ENCODE measurements at places on chromosomes 2 and 18. TPM values are rescaled to one million over a fixed set of nuclear protein-coding genes. Genes with fewer than 3 reads are reported as not detected.

The CDKL4 gene
- not detected for polyA plus RNA-seq

The MAPK4 gene
- polyA plus RNA-seq = 45.4 TPM

DNA sequence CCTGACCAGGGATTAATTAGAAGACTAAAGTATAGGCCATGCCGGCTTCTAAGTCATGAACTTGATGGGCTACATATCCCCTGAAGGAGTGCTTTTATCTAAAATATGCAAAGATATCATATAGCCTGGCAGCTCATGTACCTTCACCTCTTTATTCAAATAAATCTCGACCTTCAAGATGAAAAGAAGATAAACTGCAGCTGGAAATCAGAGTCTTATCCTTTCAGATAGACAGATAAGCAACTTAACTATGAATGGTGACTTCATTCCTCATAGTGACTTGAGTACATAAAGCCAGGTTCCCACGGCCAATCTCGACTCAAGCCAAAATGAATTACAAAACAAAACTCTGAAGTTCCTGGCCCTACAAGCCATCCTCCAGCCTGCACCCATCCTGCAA lies 165.3 kb upstream of the KLHL29 start:
- no peak for DNase-seq

The PROKR1 gene
- polyA plus RNA-seq = not detected

- no peak for DNase-seq
These were observed 158.6 kb upstream of the PARD3B start for GRCh38 chr2:204386668-204387067.

GRCh38 chr2:98806236-98806697 lies 75.3 kb upstream of the MGAT4A start:
- DNase-seq = no peak

DNA sequence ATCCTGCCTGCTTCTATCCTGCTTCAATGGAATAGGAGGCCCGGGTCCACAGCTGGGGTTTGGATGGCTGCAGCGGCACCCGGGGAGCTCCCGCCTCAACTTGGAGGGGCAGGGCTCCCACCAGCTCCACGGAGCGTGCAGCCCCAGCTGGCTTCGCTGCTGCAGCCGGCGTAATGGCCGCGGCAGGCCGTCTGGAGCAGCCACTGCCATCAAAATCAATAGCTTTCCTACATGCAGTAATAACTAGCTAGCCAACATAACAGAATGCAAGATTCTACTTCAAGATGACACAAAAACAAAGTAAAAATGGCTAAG lies 154.2 kb upstream of the RMP24 start:
- no peak for DNase-seq

The PLCL1 gene
- 7.8 TPM for polyA plus RNA-seq

DNA sequence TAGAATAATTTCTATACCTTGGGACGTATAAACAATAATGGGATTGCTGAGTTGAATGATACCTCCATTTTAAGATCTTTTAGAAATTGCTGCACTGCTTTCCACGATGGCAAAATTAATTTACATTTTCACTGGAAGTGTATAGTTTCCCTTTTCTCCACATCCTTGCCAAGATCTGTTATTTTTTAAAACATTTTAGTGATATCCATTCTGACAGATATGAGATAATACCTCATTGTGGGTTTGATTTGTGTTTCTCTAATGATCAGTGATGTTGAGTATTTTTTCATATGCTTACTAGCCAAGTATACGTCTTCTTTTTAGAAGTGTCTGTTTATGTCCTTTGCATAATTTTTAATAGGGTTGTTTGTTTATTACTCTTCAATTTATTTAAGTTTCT lies 908.5 kb upstream of the CNTNAP5 start:
- DNase-seq = no peak

The GPR45 gene
- not detected for polyA plus RNA-seq

DNA sequence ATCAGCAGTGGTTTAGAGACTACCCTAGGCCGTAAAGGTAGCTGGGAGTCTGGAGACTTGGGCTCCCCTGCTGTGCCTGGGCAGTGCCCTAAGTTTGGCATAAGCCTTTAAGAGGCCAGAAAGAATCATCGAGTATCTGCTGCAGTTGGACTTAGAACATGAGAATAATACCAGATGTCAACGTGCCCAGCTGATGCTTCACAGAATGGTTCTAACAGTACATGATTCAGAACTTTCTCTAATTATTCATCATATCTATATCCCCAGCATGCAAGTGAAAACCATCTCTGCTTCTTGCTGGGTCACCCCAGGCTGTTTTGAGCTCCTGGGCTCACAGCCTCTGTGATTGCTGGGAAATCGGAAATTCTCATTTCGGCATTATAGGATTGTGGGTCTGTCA lies 118.1 kb downstream of the NCK2 start:
- no peak for DNase-seq

DNA sequence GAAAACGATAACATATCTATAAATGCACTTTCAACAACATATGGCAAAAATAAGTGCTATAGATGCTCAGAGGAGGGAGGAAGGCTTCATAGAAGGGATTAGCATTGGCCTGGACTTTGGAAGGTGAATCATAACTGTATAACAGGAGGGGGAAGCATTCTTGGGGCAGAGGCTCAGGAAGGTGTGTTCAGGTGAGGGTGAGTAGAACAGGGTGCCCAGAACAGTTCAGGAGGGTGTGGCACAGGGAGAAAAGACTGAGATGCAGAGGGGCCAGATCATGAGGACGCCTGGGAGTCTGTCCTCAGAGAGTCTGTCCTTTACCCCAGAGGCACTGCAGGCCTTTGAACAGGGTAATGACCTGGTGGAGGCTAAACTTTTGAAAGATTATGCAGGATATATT lies 29.3 kb upstream of the MEP1B start:
- no peak for DNase-seq

- no peak for DNase-seq
These were observed 76.0 kb downstream of the ARHGAP15 start for GRCh38 chr2:143205106-143205764.

- no peak for DNase-seq
These were observed 150.3 kb upstream of the RASGRP3 start for GRCh38 chr2:33326100-33326499.

DNA sequence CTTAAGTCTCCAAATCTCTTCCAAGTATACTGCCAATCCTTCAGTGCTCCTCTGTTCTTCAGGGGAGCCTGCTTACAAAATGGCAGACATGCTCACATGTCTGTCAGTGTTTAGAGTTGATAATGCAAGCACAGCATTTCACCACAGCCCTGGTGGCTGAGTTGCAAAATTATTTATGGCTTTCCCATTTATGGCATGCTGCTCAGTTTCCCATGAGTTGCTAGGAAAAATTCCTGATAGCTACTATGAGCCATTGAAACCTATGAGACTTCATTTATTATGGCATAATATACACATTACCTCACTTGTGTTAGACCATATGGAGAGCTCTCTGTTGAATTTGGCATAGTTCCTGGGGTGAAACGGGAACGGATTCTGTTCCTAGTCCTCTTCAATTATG lies 448.7 kb upstream of the TCF4 start:
- no peak for DNase-seq

The SH2D6 gene
- 1.5 TPM for polyA plus RNA-seq

DNA sequence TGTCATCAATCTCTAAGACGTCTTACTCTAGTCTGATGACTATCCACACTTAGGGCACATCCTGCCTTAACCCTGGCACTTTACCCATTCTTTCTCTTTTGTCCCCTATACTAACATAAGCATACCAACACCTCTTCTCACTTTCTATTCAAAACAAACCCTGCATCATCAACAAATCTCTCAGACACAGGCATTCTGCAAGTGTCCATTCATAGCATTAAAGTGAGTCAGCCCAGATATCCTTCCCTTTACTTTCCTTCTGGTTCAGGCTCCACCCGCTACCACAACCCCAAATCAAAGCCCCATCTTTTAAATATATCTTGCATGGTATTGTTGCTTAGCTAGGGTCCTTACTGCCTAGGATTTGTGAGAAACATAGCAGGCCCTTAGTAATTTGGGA lies 3.8 kb downstream of the GRB14 start:
- peak; percentile 8 for DNase-seq

DNA sequence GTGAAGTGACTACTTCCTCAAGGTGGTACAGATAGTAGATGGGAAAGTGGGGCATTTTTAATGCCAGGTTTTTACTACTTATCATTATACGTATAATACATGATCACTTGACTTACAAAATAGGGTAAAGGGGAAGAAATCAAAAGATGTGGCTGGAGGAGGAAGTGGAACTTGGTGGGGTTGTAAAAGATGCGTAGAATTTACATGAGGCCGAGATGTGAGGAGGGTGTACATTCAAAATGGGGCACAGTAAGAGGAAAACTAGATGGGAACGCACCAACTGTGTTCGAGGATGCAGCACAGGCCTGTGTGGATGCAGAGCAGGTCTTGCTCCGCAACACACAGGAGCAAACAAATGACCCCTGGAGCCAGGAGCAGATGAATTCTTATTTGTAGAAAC lies 403.3 kb downstream of the TXNL1 start:
- DNase-seq = no peak

DNA sequence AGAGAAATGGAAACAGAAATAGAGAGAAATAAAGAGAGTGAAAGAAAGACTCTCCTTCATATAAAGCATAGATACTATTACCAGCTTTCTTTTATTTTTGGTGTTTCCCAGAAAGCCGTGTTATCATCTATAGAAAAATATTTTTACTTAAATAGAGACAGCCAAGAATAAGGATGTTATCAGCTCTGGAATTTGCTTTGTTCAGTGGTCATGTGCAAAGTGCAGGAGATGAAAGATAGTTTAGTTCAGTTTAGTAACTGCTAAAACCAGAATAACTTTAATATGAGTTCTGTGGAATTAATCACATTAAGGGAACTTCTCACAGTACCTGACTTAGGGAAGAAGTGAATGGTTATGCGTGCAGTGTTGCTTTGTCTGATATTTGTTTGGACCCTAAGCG lies 140.4 kb downstream of the CALCRL start:
- DNase-seq = no peak

GRCh38 chr18:49555641-49556040 lies 6.2 kb upstream of the LIPG start:
- no peak for DNase-seq

- DNase-seq = peak; percentile 53
These were observed 370.3 kb upstream of the LINC00305 start for GRCh38 chr18:64519201-64519600.

GRCh38 chr2:117631152-117631945 lies 183.1 kb upstream of the DDX18 start:
- DNase-seq = no peak

GRCh38 chr18:79195716-79196683 lies 126.8 kb downstream of the ATP9B start:
- DNase-seq = no peak

The GMPPA gene
- 67.5 TPM for polyA plus RNA-seq

The DNAJC5G gene
- 7.5 TPM for polyA plus RNA-seq

DNA sequence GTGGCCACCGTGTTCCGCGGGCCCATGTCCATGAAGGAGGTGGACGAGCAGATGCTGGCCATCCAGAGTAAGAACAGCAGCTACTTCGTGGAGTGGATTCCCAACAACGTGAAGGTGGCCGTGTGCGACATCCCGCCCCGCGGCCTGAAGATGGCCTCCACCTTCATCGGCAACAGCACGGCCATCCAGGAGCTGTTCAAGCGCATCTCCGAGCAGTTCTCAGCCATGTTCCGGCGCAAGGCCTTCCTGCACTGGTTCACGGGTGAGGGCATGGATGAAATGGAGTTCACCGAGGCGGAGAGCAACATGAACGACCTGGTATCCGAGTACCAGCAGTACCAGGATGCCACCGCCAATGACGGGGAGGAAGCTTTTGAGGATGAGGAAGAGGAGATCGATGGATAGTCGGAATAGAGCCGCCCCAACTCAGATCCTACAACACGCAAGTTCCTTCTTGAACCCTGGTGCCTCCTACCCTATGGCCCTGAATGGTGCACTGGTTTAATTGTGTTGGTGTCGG lies 17.7 kb downstream of the TUBB6 start:
- no peak for DNase-seq

DNA sequence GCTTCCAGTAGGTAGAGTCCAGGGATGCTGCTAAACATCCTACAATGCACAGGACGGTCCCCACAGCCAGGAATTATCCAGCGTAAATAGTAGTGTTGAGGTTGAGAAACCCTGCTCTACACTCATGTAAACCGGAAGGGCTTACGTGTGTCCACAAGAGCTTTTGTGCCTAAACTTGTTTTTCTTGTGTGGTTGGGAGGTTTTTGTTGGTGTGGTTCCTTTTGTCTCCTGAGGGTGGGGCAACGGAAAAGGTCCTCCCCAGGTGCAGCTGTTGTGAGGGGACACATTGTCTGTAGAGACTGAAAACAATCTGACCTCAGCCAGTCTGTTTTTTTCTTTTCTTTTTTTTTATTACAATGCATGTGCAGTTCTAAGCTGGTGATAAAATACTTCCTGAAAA lies 72.7 kb upstream of the MGAT5 start:
- no peak for DNase-seq

- no peak for DNase-seq
These were observed 55.3 kb upstream of the RMDN2 start for GRCh38 chr2:37869771-37870170.

DNA sequence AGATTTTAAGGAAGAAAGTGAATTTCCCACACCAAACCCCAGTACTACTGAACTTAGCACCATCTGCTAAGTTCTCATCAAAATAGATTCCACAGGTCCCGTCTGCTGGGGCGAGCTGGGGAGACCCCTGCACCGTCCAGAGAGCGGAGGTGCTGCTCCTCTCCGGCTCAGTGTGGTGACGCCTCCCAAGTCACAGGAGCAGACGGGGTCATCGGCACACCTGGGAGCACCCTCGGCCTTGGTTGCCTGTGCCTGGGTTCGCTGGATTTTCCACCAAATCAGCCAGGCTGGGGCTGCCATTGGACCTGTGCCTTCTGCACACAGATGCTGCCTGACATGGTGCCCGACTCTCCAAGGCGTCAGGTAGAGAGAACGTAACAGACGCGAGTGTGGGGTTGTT lies 141.3 kb downstream of the PXDN start:
- no peak for DNase-seq

GRCh38 chr2:204691911-204692510 lies 146.7 kb downstream of the PARD3B start:
- peak; percentile 80 for DNase-seq

The ALK gene
- 1.2 TPM for polyA plus RNA-seq

DNA sequence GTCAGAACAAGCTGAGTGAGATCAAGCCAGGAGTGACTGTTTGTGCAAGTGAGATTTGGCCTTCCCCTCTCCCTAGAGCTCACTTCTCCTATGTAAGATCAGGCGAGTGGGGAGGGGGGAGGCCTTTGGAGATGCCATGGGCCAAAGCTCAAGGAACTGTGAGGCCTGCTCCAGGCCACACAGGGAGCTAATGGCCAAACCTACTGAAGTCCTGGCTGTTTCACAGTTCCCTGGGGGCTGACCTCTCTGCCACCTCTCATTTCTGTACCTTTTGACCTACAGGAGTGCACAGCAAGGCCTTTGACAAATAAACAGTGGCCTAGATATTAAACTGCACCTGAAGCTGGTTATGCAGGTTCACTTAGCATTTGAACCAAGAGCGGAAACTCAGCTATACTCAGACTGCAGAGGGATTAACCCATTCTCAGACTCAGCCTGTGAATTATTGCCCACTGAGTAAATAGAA lies 235.0 kb upstream of the NT5C1B start:
- DNase-seq = no peak

DNA sequence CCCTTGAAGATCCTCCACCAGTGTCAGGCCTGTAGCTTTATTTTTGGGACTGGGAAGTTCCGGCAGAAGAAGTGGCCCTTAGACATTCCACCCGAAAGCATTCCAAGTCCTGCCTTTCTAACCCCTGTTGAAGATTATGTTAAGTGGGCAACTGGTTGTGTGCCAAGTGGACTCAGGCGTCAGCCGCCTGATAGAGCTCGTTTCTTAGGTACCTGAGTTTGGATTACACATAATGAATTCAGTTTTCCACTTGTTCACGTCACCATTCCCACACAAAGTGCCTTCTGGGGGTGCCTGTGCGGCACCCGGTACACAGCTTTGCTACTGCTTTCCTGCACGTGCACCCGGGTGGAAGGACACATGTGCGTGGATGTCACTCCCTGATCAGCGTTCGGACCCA lies 156.5 kb downstream of the PTGR3 start:
- peak; percentile 91 for DNase-seq

Data from cardiac muscle cell (in vitro differentiated cells and primary cell).